ENCODE measurements at places on chromosomes 11 and 22.

DNA sequence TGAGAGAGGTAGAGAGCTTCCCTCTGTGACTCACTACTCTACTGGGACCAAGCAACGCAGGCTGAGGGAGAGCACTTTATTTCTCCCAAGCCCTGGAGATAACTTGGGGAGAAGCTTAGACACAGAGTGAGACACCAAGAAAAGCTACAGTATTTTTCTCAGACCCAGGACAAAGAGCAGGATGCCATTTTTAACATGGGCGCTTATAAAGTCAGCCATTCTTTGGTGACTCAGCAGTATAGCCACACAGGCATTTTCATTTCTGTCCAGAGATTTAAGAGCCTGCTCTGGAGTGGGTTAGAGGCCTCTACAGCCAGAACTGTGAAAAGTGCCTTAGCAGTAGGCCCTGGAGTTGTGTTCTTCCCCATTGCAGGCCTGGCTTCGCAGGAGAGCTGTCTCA, 55.0 kb upstream of the GLYAT start:
- no peak for DNase-seq

DNA sequence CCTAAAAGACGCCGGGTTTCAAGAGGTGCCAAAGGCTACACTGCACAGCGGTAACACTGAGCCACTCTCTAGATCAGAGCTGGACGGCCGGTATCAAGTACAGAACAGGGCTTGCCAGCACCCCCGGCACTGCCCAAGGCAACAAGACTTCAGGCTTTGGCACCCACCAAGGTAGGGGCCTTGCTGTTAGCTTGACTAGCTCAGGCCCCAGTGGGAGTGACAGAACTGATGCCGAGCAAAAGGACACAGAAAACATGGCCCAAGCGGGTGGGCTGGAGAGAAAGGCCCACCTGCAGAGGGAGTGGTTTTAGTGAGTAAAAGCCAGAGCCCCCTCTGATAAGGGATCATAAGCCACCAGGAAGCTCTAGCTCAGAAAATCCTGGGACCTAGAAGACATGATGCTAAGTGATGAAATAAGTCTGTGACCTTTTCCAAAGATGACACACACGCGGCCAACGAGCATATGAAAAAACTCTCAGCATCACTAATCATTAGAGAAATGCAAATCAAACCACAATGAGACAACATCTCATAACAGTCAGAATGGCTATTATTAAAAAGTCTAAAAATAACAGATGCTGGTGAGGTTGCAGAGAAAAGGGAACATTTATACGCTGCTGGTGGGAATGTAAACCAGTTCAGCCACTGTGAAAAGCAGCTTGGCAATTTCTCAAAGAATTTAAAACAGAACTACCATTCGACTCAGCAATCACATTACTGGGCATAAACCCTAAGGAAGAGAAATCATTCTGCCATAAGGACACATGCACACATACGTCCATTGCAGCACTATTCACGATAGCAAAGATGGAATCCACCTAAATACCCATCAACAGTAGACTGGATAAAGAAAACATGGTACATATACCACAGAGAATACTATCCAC, 12.9 kb downstream of the EHD1 start:
- DNase-seq, result no peak

DNA sequence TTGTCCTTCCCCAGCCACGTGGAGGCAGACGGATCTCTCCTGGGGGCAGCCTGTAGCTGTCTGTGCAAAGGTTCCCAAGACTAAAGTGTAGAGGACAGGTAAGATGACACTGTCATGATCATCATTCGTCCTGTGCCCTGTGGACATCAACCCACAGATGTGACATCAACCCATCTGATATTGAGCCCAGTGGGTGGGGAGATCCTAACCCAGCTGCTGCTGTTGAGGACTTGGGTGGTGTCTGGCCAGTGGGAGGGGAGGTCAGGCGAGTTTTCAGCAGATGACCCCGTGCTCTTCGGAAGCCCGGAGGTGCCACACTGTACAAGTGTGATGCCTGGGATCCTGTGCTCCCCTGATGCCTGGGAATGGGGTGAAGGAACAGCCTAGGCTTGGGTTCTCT, 1.2 kb upstream of the GAL start:
- DNase-seq, result no peak

DNA sequence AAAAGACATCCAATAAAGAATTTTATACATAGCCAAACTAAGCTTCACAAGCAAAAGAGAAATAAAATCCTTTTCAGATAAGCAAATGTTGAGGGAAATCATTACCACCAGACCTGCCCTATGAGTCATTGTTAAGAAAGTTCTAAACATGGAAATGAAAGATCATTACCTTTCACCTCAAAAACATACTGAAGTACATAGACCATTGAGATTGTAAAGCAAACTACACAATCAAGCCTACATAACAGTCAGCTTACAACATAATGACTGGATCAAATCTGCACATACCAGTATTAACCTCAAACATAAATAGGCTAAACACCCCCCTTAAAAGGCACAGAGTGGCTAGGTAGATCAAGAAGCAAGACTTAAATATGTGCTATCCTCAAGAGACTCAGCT, 501.0 kb upstream of the LUZP2 start:
- no peak for DNase-seq

- DNase-seq, result no peak
Measured at GRCh38 chr11:134661660-134662059, 249.6 kb upstream of the B3GAT1 start.

DNA sequence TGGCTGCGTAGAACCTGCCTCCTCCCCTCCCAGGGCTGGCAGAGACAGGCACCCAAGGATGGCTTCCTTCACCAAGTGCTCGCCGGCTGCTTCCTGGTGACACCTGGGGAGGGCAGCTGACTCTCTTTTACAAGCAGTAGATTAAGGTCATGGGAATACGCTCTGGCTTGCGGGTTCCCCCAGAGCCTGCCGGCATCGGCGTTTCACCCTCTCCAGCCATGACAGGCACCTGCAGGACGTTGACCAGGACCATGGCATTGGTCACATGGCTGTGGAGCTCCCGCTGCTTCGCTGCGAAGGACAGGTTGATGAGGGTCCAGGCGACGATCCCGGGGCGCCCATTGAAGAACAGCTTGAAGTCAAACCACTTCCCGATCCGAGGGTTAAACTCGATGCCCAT, 9.5 kb downstream of the DHCR7 start:
- no peak for DNase-seq

Data from left hindlimb (tissue), 1 donor.